ENCODE measurements at places on chromosomes 7 and 10. TPM values are rescaled to one million over a fixed set of nuclear protein-coding genes. Genes with fewer than 3 reads are reported as not detected.
A peak's percentile ranks its signal among the peaks of the same experiment; 100 is the strongest.

- DNase-seq: no peak
Observed at GRCh38 chr10:97184971-97185325, 811 bp downstream of the SLIT1 start.

- DNase-seq: no peak
Observed at GRCh38 chr7:2787251-2787951, 56.7 kb downstream of the GNA12 start.

The NUTM2E gene
- not detected for total RNA-seq

DNA sequence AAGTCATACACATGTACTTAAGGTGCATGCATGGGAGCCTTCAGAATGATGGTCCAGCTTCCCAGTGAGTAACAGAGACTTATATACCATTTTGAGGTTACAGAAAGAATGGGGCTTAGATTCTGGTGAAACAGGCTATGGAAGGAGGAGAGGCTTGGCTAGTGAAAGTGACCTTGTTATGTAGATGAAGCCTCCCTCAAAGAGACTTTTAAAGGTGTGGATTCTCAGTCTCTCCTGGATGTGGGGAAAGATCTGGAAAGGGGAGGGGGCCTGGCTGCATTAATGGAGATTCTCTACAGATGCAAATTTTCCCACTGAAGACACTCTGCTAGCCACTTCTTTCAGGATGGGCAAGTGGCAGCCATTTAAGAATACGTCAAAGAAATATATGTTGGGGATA is 5.5 kb downstream of the RASSF4 start:
- DNase-seq: no peak

GRCh38 chr10:35336921-35337823 is 863 bp downstream of the CCNY start:
- peak; percentile 80 for DNase-seq

Data from sigmoid colon (tissue), 7 donors.